Prostate gland (tissue), 2 donors: ENCODE measurements at places on chromosomes 7 and 10.

GRCh38 chr10:3435671-3436070 lies 263.1 kb upstream of the PITRM1 start:
- DNase-seq: no peak

- DNase-seq: no peak
Observed at GRCh38 chr7:130906575-130906974, 172.6 kb upstream of the KLF14 start.

GRCh38 chr10:86642021-86642420 lies 12.3 kb upstream of the OPN4 start:
- no peak for DNase-seq

- no peak for DNase-seq
Observed at GRCh38 chr7:87944547-87944946, 10.5 kb downstream of the ADAM22 start.

DNA sequence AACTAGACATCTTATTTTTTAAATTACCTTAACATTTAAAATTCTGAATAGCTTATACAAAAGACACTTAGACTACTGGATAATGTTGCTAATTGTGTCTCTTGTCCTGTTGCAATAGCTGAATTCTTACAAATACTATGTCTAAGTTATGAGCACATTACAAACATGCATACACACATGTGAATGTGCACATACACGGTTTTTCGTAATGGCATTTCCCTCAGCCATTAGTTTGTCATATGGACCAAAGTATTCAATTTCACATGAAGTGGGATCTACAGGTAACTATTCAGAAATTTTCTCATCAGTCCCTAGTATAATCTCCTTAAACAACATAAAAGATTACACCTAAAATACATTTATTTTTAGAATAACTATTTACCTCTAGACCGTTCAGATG lies 178.6 kb upstream of the BET1 start:
- DNase-seq: no peak

DNA sequence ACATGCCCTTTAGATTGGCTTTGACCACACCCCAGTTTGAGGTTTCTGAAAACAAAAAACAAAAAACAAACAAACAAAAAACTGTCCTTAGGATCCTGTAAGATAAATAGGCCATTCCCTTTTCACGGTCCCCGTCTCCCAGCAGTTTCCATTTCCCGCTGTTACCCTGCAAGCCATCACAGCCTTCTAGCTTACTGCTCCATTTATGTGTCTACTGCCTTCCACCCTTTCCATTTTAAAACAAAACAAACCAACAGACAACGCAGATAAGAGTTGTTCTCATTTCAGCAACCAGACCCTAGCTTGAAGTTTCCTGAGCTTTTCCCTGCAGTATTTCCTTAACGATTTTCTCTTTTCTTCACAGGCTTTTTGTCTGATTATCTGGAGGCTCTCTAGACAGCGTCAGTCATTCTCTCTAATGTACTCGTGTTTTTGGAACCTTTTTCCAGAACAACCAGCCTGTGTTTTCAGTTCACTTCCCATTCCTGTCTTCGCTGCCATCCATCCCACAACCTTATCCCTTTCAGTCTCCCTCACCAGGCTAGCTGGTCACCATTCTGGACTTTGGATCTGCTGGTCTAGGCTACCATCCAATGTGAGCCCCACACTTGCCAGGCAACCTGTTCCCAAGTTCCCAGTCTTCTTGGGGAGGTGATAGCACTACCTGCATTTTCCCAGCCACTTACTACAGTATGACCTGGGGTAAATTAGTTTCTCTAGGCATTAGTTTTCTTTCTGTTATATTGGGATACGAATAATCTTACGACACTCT lies 317.3 kb upstream of the FZD1 start:
- no peak for DNase-seq

- no peak for DNase-seq
Observed at GRCh38 chr7:148060724-148061123, 529.8 kb upstream of the C7orf33 start.

- no peak for DNase-seq
Observed at GRCh38 chr10:89022734-89023133, 32.1 kb downstream of the FAS start.

- no peak for DNase-seq
Observed at GRCh38 chr7:132261327-132262159, 314.7 kb downstream of the PLXNA4 start.

DNA sequence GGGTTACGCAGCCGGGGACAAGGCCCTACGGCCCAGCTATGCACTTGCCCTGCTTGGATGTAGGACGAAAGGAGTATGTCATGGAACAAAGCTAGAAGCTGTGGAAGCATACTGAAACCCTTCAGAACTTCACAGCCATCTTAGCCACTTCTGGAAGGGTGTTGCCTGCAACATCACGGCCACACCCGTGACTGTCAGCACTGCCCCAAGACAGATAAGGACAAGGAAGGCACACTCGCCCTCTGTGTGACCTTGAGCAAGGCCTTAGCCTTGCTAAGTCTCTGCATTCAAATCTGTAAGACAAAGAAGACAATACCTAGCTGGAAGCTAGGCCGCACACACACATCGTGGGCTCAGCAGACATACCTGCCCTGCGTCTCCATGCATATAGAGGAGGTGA lies 352.5 kb upstream of the MGMT start:
- no peak for DNase-seq

DNA sequence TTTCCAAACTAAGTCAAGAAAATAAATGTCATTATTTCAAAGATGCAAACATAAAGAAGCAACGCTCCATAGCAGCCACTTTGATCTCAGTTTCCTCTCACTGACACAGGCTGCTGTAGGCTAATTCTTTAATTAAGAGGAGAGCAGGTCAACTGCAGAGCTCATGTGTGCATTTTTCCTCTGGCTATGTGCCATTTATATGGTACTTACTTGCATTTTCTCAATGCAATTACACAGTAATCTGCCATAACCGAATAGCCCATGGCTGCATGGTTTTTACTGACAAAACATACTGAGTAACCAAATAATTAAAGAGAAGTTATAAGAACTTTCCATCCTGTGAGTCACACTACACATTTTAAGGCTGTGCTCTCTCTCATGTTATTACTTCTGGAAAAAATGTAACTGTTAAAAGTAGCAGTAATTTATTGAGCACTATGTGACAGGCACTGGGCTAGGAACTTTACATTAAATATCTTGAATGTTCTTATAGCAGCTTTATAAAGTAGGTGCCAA lies 122.0 kb downstream of the ELAPOR2 start:
- no peak for DNase-seq

DNA sequence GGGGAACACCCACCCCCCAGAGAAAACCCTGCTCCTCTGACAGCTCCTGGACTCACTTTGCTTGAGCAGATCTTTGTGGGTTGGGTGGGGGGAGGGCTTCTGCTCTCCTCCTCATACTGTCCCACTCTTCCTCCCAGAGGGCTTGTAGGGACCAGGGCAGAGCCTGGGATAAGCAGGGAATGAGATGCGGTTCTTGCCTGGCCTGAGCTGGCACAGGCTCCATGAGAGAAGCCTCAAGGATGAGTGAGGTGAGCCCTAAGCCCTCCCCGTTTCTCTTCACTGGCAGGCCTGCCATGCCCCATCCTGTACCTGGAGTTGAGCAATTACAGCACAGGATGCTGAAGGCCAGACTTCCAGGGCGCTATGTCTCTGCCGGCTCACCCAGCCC lies 134.7 kb downstream of the ADAM12 start:
- DNase-seq: no peak

- no peak for DNase-seq
Observed at GRCh38 chr7:85061456-85061855, 125.4 kb downstream of the SEMA3D start.

GRCh38 chr10:103196516-103196915 lies 3.4 kb upstream of the NT5C2 start:
- DNase-seq: no peak

DNA sequence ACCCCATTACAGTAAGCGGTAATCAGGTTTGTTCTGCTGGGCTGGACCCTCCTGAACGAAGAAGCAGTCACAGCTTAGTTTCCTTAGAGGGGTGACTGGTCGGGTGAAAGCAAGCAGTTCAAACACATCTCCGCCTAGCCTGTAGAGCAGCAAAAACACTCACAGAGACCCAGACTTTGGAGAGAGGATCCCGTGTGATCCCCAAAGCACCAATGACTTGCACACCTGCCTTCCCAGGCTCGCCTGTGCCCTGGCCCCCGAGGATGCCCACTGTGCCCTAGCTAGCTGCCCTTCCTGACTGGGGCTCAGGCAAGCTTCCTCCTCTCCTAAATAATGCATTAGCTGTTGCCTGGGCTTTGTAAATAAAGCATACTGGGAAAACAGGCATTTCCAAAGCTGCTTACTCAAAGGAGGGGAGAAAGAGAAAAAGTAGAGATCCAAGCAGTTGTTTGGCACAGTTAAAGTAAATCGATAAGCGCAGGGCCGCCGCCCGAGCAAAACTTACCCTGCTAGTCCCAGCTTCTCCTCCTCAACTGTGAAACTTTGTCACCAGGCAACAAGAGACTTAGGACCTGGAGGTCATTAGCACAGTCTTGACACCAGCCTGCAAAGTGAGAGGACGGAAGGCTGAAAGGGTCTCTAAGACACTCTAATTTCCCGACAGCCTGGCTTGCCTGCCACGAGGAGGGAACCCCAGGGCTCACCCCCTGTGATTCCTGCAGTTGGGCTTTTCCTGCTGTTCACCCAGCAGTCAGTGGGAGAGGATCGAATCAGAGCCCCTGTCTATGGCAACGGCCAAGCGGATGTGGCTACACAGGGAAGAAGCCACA lies 4.8 kb downstream of the LRRC18 start:
- DNase-seq: no peak

DNA sequence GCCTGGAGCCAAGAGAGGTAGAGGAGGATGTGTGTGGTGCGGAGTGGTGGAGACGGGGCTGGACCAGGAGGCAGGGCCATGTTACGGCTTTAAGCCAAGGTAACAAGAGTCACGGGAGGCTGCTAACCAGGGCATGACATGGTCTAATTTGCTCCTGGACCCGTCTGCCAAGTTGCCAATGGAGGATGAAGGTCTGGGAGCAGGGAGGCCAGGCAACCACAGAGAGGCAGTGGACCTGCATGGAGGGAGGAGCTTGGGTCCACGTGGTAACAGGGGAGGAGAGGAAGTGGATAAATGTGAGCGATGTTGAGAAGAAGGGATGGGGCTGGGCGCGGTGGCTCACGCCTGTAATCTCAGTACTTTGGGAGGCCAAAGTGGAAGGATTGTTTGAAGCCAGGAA lies 31.0 kb downstream of the SRRM3 start:
- no peak for DNase-seq
